ENCODE measurements at places on chromosomes 12 and 14. TPM values are rescaled to one million over a fixed set of nuclear protein-coding genes. Genes with fewer than 3 reads are reported as not detected.

DNA sequence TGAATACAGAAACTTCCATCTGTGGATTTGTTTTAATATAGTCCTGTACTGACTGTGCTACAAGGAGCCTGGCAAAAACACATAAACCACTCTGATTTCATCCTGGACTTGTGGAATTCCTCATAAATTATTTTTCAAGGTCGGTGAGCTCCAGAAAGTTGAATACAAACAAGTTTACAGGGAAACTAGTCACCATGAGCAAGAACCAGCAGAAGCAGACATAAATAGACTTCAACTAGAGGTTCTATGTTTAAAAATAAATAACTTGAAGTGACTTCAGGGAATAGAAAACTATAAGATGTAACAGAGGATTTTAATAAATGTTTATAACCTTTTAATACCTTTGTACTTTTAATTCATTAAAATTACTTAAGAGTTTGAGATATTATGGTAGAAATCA lies 63.5 kb downstream of the EFCAB11 start:
- no peak for DNase-seq

REP15 gene
- total RNA-seq = 0.55 TPM

GRCh38 chr14:51173863-51174262 lies 66.2 kb upstream of the TMX1 start:
- DNase-seq = no peak

GRCh38 chr12:27304856-27305255 lies 27.8 kb upstream of the BMAL2 start:
- DNase-seq = no peak

DNA sequence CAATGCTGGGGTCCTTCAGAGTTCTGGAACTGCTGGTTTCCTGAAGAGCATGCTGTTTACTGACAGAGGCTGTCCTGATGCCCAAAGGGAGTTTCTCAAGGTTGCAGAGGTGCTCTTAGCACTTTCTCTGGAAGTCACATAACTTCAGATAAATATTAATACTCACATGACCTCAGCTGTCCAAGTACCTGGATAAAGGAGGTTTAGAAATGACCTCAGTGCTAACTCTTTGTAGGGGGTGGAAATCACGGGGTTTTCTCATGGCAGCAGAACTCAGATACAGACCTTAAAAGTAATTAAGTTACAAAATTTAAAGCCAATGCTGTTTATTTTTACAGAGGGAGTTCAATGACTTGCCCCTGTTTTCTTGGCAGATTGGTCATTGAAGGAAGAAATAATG lies 225.9 kb downstream of the MSRB3 start:
- no peak for DNase-seq

HOXC6 gene
- 2.5 TPM for total RNA-seq

- no peak for DNase-seq
These were observed 110.2 kb downstream of the RASSF9 start for GRCh38 chr12:85725991-85726390.

GRCh38 chr12:80161612-80162011 lies 62.3 kb downstream of the OTOGL start:
- no peak for DNase-seq

- DNase-seq = no peak
These were observed 19.2 kb upstream of the GXYLT1 start for GRCh38 chr12:42163913-42164312.

DNA sequence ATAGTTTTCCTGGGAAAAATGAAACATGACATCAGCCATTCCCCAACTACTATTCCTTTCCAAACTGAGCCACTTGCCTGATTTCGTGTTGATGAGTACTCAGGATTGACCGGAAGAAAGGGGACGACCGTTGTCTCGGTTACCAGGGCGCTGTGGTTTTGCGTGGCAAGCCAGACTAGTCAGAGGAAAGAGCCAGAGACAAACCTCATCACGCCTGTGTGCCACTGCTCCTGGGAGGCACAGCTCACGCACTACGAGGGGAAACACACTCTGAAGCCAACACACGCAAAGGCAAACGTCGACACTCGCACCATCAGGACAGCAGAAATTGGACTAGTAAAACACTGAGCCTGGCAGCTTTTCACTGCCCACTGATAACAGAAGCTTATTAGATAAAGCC lies 35.0 kb downstream of the GIT2 start:
- peak; percentile 83 for DNase-seq

GLRX5 gene
- total RNA-seq = 56.1 TPM

CPNE6 gene
- total RNA-seq = not detected

DNA sequence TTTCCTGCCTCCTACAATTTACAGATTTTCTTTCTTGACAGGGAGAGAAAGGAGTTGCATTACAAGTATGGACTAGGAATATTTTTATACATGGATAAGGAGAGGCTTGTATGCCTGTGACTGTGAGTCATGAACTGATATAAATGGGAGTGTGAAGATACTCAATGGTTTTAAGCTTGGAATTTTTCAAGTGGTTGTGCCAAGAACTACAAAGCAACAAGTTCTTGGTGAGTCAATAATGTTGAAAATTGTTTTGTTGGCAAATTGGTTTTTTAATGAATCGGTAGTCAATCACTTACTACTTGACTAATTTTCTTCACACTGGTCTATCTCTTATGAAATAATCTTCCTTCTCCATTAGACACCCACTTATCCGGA lies 58.9 kb upstream of the HMGA2 start:
- DNase-seq = peak; percentile 15

DNA sequence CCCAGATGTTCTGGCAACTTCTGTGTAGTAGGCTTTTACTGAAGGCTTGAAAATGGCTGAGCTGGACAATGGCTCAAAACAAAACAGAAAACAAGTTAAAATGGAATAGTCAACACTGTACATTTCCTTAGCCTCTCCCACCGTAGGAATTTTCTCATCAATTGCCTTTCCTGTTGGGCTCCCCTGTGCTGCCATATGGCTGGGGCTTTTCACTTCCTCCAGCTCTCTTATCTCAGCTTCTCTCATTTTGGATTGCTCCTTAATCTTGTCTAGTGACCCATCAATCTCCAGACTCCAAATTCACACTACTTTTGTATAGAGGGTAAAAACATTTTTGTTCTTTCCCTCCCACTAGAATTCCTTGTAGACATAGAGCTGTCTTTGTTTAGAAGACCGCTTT lies 50.4 kb upstream of the RPH3A start:
- no peak for DNase-seq

DNA sequence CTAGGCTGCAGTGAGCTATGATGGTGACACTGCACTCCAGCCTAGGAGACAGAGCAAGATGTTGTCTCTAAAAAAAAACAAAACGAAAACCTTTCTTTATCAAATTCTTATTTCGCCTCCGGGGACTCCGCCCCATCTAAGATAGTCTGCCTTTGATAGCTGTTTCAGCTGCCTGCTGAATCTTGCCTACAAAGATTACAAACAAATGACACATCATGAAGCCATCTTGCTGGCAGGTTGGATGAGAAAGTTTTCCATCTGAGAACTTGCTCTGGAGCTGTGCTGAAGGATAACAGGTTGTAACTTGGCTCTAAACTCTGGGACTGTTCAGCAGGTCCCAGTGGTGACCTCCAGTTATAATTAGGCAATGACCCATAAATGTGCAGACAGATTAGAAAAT lies 41.8 kb upstream of the AEBP2 start:
- peak; percentile 36 for DNase-seq

DNA sequence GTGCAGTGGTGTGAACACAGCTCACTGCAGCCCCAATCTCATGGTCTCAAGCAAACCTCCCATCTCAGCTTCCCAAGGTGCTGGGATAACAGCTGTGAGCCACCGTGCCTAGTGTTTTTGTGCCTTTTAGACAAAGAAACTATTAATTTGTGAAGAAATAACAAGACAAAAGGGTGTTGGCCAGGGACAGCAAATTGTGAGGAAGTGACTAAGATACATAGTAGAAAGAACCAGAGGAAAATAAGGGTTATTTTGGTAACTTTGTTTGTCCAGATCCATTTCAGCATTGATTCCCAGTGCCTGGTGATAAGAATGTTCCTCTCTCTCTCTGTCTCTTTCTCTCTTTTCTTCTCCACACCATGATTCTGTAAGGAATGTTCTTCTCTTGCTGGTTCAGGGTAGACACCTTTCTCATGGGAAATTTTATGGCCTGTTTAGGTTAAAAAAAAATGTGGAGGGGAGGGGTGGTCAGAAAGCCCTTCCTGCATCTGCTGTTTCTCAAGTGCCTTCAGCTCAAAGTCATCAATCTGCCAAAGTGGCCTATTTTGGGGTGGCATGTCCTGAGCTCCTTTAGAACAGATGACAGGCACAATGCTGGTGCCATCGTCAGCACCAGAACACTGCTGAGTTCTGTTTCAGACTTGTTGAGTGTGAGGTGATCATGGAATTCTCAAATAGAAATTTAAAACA lies 184.4 kb upstream of the EEA1 start:
- DNase-seq = no peak

ADIPOR2 gene
- 17.9 TPM for total RNA-seq

TBC1D30 gene
- 0.26 TPM for total RNA-seq

DNA sequence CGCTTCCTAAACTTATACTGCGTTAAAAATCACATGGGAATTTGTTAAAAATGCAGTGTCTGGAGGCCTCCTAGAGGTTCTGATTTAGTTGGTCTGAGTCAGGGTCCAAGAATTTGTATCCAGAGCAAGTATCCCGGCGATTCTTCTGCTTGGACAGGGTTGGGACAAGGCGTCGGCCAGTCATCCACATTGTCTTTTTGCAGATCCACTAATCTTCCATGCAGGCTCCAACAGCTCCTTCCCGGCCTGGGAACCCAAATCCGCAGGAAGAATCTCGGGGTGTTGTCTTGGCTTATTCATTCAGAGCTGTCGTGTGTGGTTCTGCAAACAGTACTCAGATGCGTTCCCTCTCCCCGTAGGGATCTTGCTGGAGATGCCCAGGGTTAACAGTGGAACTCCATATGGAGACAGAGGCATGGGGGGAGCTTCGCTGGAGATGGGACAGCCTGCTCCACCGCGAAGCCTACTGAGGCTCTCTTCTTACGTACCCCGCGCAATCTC lies 25.3 kb downstream of the GPRC5D start:
- peak; percentile 46 for DNase-seq

BEST3 gene
- total RNA-seq = 0.31 TPM

ALDH6A1 gene
- 5.2 TPM for total RNA-seq

DNA sequence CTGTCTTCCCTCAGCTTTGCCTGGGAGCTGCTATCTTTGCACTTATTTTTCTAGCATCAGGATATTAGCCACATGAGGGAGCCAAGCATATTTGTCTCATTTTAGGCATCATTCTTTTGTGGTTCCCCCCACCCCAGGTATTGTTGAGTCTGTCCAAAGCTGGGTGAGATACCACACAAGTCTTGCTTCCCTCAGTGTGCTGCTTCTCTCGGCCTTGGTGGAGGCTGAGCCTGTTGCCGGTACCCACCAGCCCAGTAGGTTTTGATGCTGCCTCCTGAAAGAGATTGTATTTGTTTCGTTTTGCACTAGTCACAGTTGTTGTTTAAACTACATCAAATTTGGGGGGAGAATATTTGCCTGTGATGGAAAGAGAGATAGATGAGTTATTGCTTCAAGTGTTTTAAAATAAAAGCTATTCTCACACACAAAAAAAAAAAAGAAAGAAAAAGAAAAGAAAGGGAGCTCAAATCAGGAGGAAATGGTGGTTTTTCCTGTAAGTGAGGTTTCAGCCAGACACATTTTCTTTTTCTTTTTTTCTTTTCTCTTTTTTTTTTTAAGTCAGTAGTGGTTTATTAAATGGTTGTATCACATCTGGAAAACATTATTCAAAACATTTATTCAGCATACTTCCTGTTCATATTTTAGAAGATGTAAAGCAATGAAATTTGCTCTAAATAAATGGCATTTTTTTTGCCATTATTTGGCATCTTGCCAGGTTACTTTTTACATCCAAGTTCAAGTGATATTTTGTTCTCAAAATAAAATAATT lies 58.5 kb downstream of the SLC4A8 start:
- no peak for DNase-seq

DNA sequence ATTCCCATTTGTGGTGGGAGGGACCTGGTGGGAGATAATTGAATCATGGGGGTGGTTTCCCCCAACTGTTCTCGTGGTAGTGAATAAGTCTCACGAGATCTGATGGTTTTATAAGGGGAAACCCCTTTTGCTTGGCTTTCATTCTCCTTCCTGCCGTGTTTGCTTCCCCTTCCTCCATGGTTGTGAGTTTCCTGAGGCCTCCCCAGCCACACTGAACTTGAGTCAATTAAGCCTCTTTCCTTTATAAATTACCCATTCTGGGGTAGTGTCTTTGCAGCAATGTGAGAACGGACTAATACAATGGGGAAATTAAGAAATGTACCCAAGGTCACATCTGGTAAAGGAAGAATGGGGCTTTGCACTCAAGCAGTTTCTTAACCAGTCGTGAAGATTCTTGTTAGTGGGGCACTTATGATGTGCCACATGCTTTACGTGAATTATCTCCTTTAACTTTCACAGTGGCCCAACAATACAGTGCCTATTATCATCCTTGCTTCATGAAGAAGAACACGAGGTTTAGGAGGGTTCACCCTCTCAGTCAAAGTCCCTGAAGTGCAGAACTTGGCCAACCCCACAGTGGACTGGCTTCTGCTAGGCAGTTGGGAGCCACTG lies 234.3 kb downstream of the EFCAB11 start:
- no peak for DNase-seq

LRP1-AS gene
- not detected for total RNA-seq

GRCh38 chr14:103867523-103867953 lies 20.2 kb upstream of the PPP1R13B start:
- DNase-seq = no peak

- DNase-seq = no peak
These were observed 11.9 kb upstream of the IFT81 start for GRCh38 chr12:110112335-110112660.

GRCh38 chr14:90587918-90588317 lies 191.1 kb downstream of the CALM1 start:
- DNase-seq = no peak

DNA sequence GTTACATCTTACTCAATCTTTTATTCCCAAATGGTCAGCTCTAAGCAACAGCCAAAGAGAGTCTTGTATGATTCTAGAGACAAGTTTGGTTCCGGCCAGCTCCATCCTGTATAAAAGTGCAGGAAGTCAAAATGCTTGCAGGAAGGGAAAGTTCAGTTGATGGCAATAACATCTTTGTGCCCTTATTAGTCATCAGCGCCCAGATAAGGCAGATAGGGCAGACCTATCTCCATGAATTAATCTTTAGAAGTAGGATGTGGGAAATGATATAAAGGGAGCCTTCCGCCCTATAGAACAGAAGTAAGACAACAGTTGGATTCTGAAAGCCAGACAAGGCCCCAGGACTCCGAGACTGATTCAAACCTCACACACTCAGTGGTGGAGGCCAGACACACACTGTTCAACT lies 6.4 kb downstream of the GNS start:
- peak; percentile 62 for DNase-seq

CRIP1 gene
- not detected for total RNA-seq
